ENCODE measurements at places on chromosomes 1 and 21.

GRCh38 chr1:52756020-52756419, 29.8 kb downstream of the ZYG11B start:
- no peak for DNase-seq

DNA sequence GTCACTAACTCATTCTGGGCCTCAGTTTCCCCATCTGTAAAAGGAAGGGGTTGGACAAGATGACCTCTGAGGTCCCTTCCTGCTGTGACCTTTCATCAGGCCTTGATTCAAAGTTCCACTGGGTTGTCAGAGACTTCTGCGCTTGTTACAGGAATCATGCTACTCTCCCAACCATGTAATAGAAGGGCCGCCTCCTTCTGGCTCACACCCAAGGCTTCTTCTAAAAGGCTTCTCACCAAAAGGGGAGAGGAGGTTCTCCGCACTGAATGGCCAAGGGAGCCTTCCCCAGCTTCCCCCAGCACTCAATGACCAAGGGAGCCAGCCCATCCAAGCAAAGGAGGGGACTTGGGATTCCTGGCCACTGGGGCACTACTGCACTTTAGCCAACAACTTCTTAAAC, 42.7 kb downstream of the GRHL3 start:
- no peak for DNase-seq

DNA sequence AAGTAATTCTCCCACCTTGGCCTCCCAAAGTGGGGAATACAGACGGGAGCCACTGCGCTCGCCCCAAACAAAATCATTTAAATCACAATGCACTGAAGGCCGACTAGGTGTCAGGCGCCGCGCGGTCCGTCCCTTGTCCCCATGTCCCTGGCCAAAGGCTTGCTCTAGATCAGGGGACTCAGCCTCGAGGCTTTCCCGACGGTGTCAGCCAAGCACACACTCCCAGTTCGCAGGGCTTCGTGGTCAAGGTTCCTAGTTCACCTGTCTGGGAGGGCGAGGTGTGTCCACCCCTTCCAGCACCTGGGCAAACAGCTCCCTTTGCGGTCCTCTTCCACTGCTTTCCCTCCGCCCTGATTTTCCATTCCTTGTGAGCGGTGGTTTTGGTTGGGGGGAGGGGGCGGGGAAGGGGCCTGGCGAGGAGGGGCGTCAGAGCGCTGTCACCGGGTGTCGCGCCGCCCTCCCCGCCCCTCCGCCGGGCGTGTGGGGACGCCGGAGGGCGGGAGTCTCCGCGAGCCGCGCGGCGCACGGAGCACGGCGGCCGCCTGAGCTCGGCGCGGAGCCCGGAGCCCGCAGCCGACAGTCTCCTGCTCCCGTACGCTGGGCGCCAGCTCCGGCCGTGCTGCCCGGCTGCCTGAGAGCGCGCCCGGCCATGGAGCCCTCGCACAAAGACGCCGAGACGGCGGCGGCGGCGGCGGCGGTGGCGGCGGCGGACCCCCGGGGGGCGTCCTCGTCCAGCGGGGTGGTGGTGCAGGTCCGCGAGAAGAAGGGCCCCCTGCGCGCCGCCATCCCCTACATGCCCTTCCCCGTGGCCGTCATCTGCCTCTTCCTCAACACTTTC, at the start of gene STUM:
Gene STUM (plus strand): TSS at position 509 of the 838 bp plus-strand sequence. CDS start 141 bp downstream, at position 650.
- peak; percentile 57 for DNase-seq

DNA sequence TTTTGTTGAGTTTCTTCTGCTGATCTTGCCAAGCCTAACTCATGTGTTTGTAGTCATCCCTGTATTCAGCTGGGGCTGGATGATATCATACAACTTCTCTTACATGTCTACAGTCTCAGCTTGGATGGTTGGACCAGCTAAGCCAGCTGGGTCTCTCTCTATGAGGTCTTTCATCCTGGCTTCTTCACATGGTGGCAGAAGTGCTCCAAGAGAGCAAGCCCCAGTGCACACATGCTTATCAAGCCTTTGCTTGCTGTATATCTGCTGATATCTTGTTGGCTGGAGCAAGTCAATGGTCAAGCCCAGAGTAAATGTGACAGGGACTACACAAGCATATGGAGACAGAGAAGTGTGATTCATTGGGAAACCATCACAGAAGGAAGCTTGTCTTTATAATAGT, 29.2 kb upstream of the SLC44A5 start:
- no peak for DNase-seq

DNA sequence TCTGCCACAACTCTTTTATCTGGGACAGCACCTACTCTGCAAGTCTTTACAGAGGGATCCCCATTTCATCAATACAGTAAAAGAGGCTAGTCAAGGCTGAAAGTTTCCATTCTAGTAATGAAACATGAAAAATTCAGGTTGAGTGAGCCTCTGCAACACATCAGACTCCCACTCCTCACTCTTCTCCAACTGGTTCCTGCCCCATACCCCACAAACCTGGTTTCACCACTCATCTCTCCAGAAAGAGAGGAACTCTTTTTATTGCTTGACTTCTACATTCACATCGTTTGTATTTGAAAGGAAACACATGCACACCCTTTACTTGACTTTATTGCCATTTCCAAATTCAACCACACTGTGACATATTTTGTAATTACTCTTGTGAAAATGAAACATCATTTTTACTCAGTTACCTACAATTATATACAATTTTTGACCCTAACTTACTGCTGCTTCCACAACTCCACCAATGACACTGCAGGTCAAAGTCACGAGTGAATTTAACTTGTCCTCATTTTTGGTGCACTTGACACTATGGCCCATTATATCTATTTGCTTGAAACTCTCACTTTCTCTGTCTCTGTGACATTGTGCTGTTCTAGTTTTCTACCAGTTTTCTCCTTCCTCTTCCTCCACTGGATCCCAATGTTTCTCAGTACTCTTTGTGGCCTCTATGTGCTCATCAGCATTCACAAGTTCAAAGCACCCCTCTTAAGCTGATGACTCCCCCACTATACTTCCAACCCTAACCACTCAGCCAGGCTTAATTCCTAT, 8.0 kb downstream of the STX6 start:
- no peak for DNase-seq

DNA sequence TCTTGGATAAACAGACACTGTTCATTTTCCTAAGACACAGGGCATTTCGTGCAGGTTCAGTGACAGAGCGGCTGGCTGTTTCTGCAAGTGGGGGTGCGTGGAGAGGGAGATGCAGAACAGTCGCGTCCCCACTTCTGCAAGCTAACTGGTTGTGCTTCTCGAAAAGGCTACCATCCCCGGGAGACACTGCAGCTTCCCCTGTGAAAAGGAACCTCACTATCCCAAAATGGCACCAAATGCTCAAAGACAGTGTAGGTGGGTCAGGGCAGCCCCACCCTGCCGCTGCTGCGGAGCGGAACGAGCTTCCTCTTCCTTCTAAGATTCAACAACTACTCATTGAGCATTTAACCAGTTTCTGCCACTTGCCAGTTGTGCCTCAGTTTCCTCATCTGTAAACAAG, 19.2 kb upstream of the BACE2 start:
- DNase-seq: no peak

DNA sequence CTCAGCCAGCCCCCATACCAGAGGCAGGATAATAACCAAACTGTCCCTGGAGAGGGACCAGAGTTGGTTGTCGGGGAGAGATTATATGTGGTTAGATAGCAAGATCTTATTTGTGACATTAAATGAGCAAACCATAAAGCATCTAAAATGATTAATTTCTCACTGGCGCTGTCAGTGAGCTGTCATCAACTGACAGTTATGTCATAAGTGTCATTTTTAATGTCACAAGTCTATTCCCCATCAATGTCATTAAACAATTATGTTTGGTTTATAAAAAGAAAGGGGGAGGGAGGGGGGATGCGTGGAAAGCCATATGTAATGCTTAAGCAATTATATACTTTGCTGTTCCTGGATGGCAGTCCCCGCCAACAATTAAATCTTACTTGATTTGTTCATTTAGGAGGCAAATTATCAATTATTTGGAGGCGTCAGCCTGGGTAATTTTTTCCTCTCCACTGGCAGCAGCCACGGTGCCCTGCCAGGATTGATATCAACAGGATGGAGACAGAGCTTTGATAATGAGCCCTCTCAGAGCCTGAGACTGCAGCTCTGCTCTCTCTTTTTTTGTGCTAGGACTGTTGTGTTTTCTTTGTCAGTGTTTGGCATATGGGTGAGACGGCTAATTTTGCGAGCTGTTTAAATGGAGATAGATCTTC, 333.6 kb upstream of the CAMK1G start:
- no peak for DNase-seq

DNA sequence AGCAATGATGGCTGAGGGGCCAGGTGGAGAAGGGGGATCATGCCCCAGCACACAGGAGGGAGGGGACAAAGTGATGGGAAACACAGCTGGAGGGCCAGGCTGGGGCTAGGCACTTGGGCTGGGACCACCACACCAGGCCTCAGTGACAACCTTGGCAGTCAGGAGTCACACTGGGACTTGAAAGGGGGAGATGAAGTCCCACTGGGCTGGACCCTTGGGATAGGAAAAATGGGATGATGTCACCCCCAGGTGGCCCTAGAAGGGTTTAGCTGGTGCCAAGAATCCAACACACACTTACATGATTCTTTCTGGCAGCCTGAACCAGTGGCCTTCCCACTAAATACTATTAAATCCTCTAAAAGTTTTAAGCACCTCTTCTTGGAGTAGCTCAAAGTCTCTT, 17.1 kb downstream of the ZBTB17 start:
- no peak for DNase-seq

DNA sequence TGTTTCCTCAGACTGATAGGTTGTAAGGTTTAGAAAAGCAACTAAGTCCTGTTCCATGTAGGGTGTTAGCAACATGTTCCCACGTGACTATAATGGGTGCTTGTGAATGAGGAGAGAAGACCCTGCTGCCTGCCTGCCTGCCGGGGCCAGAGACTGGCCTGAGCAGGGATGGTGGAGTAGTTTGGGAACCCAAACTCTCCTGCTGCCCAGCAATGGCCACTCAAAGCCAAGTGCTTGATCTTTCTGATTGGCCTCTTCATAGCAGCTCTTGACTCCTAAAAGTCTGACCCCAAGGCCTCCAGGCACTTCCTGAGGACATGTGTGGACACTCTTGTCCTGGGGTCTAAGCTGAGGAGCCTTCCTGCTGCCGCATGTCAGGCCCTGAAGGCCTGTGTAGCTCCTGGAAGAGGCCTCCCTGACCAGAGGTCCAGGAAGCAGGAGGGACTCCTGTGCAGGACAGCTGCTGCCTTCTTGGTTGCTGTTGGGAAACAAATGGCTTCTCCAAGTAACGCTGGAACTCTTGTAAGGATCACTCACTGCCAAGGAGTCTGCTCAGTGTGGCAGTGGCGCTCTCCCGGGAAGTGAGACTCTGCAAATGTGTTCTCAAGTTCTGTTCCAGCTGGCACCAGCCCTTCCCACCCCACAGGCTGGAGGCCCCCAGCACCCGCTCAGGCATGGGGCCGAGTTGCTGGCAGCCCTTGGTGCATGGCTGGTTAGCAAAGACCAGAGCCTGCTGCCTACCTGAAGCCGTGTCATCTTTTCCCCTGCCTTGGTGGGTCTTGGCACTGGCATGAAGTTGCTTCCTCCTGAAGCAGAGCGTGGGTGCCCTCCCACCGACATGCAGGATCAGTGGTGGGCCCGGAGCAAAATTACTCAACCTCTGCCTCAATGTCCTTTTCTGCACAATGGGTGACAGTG, 35.5 kb downstream of the MAN1C1 start:
- DNase-seq: no peak

DNA sequence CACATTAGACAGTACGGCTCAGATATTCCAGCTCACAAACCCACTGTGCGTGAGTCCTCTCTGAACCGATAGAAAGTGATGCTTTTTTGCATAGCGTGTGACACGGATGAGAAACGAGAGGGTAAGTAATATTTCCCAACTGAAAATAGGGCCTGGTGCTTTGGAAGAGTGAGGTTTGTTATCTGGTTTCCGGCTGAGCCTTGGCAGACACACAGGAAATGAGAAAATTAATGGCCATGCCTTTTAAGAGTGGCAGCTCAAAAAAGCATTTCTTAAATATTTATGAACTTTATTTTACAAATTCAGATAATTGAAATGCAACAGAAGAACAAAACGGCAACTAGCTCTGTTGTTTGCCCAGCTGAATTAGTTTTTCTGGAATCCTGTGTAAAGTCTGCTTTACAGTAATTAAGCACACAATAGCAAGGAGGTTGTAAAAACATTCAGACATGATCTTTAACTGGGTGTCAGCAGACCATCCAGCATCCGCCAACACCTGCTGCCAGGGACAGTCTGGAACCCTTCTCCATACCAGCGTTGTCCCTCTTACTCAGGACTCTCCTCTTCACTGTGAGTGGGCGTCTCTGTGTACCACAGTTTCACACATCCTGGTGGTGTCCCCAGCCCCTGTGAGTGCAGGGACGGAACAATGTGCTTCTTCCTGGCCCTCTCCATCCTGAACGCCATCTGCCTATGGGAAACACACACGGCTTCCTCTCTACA, 155.4 kb downstream of the PGBD5 start:
- DNase-seq: no peak

DNA sequence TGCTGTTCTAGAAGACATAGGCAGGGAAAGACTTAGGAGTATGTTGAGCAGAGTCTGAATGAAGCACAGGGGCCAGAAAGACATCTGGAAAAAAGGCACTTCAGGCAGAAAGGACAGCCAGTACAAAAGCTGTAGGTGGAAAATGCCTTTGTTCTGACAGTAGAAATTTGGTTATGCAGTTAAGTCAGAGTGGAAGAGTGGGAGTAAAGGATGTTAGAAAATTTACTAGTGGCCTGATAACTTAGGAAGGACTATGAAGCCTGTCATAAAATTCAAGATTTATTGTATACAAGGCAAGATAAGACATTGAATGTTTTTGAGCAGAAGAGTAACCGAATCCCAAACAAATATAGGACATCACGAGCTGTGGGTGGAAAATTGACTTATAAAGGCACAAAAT, 987.9 kb downstream of the PLA2G4A start:
- DNase-seq: no peak

- DNase-seq: no peak
These were observed 2569.4 kb upstream of the TPTE start for GRCh38 chr21:7951854-7952519.

GRCh38 chr1:115545791-115546733, 95.7 kb upstream of the VANGL1 start:
- DNase-seq: peak; percentile 36

DNA sequence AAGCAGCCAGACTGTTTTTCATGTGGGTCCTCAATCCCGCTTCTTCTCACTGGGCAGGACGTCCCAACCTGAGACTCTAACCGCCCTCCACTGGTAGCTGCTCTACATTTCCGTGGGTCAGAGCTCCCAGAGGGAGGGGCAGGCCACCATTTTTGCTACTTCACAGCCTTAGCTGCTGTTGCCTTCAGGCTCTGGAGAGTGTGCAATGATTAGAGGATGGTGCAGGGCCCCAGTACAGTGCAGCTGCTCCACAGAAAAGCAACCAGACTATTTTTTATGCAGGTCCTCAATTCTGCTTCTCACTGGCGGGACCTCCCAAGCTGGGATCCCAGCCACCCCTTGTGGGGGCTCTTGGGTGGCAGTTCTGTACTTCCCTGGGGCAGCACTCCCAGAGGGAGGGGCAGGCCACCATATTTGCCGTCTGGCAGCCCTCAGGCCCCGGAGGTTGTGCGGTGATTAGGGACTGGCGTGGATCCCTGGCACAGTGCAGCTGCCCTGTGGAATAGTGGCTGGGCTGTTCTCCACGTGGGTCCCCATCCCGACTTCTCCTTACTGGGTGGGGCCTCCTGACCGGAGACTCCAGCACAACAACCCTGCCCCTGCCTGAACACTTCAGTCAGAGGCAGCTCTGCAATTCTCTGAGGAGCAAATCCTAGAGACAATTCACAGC, 647.6 kb upstream of the PKN2 start:
- DNase-seq: no peak

All from right kidney (tissue), 9 donors.